ENCODE measurements at places on chromosomes 2 and 18.

GRCh38 chr2:191065785-191066184 is 51.8 kb upstream of the STAT1 start:
- DNase-seq: no peak

GRCh38 chr2:100070078-100070477 is 72.3 kb downstream of the AFF3 start:
- DNase-seq: no peak

DNA sequence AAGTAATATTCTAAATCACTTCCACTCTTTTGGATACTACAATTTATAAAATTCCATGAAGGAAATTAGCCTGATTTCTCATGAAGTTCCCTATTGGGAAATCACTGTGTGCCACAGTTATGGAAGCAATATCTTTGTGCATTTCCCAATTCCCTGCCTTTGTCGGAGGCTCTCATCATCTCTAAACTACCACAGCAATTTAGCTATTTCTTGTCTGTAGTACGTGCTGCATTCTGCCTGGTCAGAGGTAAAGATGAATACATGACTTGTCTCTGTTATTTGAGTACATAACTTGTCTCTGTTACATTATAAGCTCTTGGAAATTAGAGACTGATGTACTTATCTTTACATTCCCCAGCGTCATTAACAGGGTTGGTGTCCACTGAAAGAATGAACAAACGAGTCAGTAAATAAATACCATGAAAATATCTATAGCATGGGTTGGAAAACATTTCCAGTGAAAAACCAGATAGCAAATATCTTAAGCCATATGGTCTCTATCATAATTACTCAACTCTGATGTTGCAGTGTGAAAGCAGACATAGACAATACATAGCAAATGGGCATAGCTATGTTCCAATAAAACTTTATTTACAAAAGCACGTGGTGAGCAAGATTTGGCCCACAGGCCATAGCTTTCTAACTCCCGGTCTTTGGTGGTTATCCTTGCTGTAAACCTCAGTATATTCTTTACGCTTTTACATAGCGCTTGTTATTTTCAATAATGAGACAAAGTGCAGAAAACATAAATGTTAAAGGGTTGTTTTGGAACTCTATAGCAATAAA is 78.8 kb downstream of the BCL2 start:
- DNase-seq: no peak

DNA sequence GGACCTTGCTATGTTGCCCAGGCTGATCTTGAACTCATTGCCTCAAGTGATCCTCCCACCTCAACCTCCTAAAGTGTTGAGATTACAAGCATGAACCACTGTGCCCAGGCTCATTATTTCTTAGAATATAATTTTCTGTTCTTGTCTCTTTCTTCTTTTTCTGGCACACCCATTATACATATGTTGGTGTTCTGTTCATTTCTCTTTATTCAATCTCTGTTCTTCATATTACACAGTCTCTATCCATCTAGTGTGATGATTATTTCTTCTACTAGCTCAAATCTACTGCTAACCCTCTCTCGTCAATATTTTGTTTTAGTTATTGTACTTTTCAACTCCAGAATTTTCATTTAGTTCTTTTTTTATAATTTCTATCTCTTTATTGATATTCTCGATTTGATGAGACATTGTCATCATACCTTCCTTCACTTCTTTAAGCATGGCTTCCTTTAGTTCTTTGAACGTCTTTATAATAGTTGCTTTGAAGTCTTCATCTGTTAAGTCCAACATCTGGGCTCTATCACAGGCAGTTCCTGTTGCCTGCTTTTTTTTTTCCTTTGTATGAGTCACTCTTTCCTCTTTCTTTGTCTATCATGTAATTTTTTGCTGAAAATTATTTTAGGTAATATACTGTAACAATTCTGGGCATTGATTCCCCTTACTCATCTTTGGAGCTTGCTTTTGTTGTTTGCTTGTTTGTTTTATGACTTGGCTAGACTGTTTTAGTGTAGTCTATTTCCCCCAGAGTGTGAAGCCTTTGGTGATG is 196.4 kb upstream of the NABP1 start:
- DNase-seq: no peak

DNA sequence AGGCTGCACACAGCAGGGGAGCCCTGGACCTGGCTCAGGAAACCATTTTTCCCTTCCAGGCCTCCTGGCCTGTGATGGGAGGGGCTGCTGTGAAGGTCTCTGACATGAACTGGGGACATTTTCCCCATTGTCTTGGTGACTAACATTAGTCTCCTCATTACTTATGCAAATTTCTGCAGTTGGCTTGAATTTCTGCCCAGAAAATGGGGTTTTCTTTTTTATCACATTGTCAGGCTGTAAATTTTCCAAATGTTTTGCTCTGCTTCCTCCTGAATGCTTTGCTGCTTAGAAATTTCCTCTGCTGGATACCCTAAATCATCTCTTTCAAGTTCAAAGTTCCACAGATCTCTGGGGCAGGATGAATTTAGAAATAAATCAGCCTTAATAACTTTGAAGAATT is 78.2 kb downstream of the EHBP1 start:
- peak; percentile 19 for DNase-seq

DNA sequence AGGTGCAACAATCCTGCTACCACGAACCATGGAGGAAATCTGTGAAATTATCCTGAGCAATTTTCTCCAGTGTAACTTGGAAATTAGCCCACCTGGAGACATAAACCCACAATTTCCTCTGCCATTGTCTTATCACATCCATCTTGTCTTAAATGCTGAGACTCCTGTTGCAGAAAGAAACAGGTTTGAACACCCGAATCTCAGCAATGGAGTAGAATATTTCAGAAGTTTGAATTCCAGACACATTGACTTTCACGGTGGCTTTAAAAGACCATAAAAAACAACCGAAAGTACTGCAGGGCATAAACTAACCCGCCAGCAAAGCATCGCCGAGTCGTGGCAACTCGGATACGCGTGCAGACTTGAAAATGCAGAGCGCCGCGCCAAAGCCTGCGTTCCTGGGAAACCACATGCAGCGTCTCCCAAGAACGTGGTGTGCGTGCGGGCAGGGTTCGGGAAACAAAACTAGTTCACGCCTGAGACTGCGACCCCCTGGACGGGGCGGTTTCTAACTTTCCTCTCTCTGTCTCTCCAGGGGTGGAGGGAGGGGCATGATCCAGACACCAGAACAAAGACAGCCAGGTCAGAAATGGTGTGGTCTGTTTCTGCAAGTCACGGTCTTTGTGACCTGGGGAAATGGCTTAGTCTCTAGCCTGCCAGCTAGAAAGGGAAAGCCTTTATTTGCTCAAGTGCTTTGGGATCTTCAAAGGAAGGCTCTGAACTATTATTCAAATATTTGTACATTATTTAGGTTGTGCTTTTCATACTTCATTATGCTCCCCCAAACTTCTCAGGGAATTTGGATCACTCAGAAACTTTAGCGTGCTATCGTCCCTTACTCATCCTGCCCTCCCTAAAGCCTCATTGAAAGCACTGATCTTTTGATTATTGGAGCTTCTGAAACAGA is 26.9 kb upstream of the KCTD1 start:
- peak; percentile 92 for DNase-seq

GRCh38 chr2:188664416-188664815 is 309.8 kb upstream of the COL3A1 start:
- DNase-seq: no peak

All from astrocyte of the hippocampus (primary cell).